ENCODE measurements at places on chromosomes 11 and 22.

GRCh38 chr11:94107363-94107762 lies 21.3 kb upstream of the PANX1 start:
- DNase-seq, result peak; percentile 15

DNA sequence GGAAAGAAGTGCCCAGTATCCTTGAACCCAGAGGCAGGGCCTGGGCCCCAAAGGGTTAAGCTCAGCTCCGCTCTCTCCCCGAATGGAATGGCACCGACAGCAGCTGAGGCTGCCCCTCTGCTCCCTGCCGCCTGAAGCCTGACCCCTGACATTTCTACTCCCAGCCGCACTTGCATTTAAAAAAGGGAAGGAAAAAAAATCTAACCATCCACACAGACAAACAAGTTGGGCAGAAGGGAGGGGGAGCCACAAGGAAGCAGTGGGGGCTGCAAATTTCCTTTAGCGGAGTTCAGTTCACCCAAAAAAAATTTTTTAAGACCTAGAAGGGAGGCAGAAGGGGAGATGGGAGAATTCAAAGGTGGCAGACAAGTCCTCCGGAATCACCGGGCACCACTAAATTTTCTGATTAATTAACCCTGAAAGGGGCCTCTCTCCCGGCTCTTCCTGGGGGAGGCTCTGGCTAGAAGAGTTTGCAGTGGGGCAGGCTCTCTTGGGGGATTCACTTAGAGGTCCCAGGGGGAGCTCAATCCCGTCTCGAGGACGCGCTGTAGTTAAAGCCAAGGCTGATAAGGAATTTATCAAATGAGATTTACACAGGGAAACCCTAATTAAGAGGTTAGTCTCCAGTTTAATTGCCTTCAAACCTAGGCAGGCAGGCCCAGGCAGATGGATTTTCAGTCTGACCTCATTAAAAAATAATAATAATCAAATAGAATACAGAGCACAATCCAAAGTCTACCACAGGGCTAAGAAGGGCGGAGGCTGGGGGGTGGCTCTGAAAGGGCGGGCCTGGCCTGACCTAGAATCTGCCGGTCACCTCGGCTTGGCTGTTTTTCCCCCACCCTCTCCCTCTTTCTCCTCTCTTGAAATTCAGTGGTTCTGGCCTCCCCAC lies 25.6 kb downstream of the MN1 start:
- no peak for DNase-seq

DNA sequence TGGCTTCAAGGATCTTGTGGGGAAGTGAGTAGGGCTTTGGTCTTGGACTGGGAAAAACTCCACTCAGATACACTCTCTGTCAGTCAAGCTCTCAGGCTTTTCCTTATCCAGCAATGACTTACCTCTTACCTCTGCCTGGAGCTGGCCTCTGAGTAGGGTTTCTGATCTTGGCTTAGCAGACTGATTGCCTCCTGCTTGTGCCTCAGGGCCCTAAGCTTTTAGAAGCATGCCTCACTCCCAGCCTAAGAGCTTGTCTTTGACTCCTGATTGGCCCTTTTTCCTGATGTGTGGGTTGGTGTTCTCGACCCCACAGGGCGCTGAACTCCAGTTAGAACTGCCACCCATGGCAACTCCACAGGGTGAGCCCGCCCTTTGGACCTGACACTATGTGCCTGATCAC lies 275.0 kb downstream of the ST3GAL4 start:
- no peak for DNase-seq

DNA sequence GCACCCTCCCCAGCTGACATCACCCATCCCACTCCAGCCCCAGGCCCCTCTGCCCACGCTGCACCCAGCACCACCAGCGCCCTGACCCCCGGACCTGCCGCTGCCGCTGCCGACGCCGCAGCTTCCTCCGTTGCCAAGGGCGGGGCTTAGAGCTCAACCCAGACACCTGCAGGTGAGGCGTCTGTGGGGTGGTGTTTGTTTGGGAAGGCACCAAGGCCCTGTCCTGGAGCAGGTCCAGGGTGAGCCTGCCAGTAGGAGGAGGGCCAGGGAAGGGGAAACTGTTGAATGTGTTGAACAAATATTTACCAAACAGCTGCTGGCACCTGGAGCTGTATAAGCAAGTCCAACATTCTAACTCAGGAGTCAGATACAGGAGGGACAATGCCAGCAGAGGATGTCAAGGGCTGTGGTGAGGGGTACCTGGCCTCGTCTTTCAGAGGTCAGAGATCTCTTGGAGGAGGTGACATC lies 3.1 kb downstream of the VEGFB start:
- no peak for DNase-seq

DNA sequence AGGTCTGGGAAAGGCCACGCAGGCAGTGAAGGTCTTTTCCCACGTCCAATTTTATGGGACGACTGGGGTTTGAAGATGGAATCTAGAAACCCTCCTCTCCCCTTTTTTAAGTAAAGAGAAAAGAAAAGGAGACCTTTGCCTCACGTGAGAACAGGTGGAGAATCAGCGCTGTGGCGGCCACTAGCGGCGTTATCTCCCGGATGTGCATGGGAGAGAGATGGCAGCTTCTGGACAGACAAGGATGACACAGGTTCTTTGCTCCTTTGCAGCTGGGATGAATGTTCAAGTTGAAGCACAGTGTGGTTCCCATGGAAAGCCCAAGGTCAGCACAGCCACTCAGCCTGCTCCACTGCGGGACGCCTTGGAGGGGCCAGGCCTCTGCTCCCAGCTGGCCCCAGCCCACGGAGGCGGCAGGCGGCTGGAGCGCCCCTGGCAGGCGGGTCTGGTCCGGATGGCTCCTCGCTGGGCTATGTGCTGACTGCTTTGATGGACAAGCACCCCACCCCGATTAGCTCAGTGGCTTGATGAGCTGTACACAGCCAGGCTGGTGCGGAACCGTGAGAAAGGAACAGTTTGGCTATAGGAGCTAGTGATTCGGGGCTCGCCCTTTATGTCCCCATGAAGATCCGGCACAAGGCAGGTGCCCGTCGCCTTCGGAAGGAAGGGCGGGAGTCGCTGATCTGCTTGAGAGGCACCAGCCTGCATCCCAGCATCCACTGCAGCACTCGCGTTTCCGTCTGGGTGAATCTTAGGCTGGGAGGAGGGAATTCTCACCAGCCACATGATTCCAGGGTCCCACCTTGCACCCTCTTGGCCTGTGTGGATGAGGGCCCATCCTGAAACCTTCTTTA lies 14.5 kb upstream of the BID start:
- no peak for DNase-seq

All from erythroblast (primary cell).